ENCODE measurements at places on chromosomes 2 and 18. TPM values are rescaled to one million over a fixed set of nuclear protein-coding genes. Genes with fewer than 3 reads are reported as not detected.

BCL2L11 gene
- 36.5 TPM for total RNA-seq

DNA sequence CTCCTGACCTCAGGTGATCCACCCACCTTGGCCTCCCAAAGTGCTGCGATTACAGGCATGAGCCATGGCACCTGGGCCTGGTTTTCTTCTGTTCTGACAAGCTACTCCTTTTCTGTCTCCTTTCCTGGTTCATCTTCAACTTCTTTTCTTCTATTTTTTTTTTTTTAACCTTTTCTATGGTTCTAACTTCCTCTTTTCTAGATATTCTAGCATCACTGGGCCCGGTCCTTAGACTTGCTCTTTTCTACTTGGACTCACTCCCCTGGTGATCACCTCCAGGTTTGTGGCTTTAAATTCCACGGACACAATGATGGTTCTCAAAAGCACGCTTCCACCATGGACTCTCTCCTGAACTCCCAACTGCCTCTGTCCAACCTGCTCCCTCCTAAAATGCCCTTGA is 2.0 kb downstream of the EIF2AK2 start:
- no peaks in the 10 kb centered on the region for H3K27me3 ChIP-seq
- DNase-seq: no peak
- peaks cover 32% of the 10 kb centered on the region for H3K4me1 ChIP-seq
- H3K27ac ChIP-seq: no peak overlapping the region
- H3K4me3 ChIP-seq: no peak overlapping the region

SERPINB4 gene
- not detected for total RNA-seq

XDH gene
- not detected for total RNA-seq

GRCh38 chr2:232949016-232949415 is 64.0 kb downstream of the NGEF start:
- no peaks in the 10 kb centered on the region for H3K4me1 ChIP-seq
- H3K27me3 ChIP-seq: no peaks in the 10 kb centered on the region
- H3K36me3 ChIP-seq: no peaks in the 10 kb centered on the region
- H3K4me3 ChIP-seq: no peak overlapping the region
- no peak overlapping the region for H3K27ac ChIP-seq

DNAJC27 gene
- total RNA-seq: 12.8 TPM

LCLAT1 gene
- total RNA-seq: 14.4 TPM

DNA sequence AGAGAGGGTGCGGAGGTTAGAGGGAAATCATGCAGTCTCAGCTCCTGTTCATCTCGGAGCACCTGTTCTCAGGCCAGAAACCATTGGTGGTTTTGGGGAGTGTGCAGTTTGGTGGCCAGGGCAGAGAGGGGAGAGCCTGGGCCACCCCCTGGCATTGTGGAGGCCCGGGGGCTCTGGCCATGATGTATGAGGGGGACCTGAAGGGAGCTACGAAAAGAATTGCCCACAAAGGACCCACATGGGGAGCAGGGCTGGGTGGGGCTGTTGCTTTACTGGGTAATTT is 87.7 kb downstream of the DGKD start:
- no peak overlapping the region for H3K4me3 ChIP-seq
- H3K27me3 ChIP-seq: no peaks in the 10 kb centered on the region
- no peak for DNase-seq
- no peaks in the 10 kb centered on the region for H3K4me1 ChIP-seq
- H3K27ac ChIP-seq: no peak overlapping the region
- H3K36me3 ChIP-seq: no peaks in the 10 kb centered on the region

STK39 gene
- 8.5 TPM for total RNA-seq
